ENCODE measurements at places on chromosomes 2 and 18. TPM values are rescaled to one million over a fixed set of nuclear protein-coding genes. Genes with fewer than 3 reads are reported as not detected.
A peak's percentile ranks its signal among the peaks of the same experiment; 100 is the strongest.

DNA sequence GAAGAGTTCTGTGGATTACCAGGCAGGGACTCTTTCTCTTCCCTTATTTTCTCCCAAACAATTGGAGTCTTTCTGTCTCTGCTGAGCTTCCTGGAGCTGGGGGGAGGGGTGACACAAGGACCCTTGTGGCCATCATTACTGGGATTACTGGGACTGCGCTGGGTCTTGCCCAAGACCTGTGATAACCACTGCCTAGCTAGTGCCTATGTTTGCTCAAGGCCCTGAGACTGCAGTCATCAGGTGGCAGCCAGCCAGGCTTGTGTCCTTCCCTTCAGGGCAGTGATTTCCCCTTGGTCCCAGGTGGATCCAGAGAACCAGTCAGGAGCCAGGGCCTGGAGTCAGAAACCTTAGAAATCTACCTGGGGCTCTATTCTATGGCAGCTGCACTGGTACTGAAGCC is 355.6 kb downstream of the PARD3B start:
- H3K4me3 ChIP-seq = no peak overlapping the region
- no peaks in the 10 kb centered on the region for H3K27me3 ChIP-seq
- DNase-seq = no peak
- no peaks in the 10 kb centered on the region for H3K36me3 ChIP-seq
- no peak overlapping the region for H3K27ac ChIP-seq

DNA sequence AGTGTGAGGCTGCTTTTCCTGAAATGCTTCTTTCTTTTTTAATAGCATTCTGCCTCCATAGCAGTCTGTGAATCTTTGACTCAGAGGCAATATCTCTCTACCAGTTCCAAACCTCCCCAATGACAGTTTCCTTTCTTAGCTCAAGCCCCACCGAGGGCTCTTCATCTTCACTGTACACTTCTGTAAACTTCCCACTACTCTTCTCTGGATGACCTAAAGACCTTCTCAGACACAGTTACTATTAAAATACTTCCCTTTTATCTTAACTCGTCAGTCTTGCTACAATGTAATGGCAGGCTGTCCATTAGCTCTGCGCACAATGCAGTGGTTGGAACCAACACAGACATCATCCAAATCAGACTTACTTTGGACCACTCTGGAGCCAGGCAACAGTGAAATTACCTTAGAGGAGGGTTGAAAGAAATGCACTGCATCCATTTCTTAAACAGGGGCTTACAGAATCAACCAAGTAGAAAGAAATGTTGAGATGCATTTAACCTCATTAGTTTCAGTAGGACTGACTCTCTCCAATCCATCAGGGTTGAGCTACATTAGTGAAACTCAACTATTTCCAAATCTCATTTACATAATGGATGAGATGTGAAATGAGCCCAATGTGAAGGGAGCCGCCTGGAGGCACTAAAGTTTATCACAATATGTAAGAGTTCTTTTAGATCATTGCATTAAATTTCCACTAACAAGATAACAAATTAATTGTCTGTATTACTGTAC is 343.8 kb downstream of the SETBP1 start:
- H3K4me3 ChIP-seq = no peak overlapping the region
- H3K27me3 ChIP-seq = no peaks in the 10 kb centered on the region
- H3K27ac ChIP-seq = no peak overlapping the region
- no peaks in the 10 kb centered on the region for H3K4me1 ChIP-seq

GRCh38 chr2:4715065-4715464 is 977.1 kb upstream of the SOX11 start:
- no peak overlapping the region for H3K27ac ChIP-seq
- no peaks in the 10 kb centered on the region for H3K27me3 ChIP-seq
- no peak overlapping the region for H3K4me3 ChIP-seq
- H3K4me1 ChIP-seq = no peaks in the 10 kb centered on the region
- no peaks in the 10 kb centered on the region for H3K36me3 ChIP-seq

DNA sequence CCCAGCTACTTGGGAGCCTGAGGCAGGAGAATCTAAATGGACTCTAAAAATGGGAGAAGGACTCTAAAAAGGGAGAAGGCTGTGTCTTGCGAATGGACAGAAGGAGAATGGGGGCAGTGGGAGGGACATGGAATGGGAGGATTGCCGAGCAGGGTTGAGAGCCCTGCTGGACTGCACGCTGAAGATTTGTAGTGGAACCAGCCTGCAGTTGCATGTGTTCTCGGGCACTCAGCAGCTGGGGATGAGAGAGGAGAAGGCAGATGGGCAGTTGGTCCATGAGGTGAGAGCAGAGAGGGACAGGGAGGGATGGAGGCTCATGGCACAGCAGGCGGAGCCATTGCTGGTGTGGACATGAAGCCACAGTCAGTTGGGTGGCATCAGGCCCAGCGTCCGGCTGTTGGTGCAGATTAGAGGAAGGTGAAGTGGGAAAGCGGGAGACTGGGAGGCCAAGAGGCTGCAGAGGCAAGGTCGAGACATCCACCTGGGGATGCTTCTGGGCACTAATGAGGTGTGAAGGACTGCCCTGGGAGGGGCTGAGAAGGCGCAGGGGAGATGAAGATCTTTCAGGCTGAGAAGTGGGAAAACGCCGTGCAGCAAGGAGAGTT is 40.7 kb downstream of the DCDC2C start:
- H3K4me1 ChIP-seq = no peaks in the 10 kb centered on the region
- no peak overlapping the region for H3K4me3 ChIP-seq
- DNase-seq = no peak
- H3K27me3 ChIP-seq = no peaks in the 10 kb centered on the region
- H3K27ac ChIP-seq = no peak overlapping the region

- H3K27me3 ChIP-seq = no peaks in the 10 kb centered on the region
- no peak overlapping the region for H3K27ac ChIP-seq
- H3K36me3 ChIP-seq = no peaks in the 10 kb centered on the region
- H3K4me3 ChIP-seq = no peak overlapping the region
- no peak for DNase-seq
These were observed 75.2 kb downstream of the SEPTIN10 start for GRCh38 chr2:109538546-109538945.

DNA sequence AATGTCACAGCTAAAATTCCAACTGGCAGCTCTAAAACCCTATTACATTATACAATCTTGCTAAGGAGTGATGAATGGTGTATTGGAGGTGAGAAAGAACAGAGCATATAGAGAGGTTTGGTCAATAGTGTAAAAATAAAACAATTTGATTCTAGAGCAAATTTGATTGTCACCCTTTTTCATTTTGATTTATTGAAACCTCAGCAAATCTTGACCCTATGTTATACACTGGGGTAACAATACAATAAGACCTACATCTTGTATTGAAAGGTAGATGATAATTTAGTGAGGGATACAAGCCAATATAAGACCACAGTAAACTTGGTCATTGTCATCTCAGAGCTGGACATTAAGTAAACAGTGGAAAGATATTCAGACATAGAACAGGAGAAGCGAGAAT is 671.9 kb downstream of the IRS1 start:
- peaks cover 33% of the 10 kb centered on the region for H3K4me1 ChIP-seq
- no peak overlapping the region for H3K27ac ChIP-seq
- H3K36me3 ChIP-seq = no peaks in the 10 kb centered on the region
- H3K27me3 ChIP-seq = no peaks in the 10 kb centered on the region
- DNase-seq = no peak
- no peak overlapping the region for H3K4me3 ChIP-seq

- no peaks in the 10 kb centered on the region for H3K27me3 ChIP-seq
- H3K4me1 ChIP-seq = no peaks in the 10 kb centered on the region
- no peak overlapping the region for H3K4me3 ChIP-seq
These were observed 68.5 kb downstream of the FIGN start for GRCh38 chr2:163667064-163667887.

DNA sequence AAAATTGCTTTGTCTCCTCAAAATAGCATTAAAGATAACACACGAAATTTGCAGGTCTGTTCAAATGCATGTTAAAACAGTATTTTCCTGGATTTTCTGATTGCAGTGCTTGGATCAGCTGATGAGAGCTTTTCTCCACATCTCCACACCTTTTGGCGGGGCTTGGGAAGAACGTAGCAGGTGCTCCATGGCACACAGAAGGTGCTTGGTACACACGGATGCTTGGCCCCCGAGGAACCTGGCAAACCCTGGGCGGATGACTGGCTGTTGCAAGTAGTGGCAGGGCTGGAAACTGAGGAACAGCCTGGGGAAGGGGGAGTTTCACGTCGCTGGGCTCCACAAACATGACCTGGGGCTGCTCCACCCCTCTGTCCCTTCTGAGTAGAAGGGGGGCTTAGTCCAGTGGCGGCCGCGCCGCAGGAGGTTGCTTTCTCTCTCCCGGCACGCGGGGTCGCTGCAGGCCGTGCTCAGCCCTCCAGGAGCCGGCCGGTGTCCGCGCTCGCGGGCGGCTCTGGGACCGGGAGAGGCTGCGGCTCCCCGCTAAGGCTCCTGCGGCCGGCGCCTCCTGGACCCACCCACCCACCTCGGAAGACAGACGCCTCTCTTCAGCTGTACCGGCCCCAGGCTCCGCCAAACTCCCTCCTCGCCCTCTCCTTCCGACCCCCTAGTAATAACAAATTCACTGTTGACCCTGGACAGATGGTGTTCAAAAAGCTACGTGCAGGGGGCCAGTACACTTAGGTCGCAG is 69.3 kb downstream of the MARCO start:
- no peak for DNase-seq
- H3K4me1 ChIP-seq = peaks cover 3% of the 10 kb centered on the region
- H3K27me3 ChIP-seq = peaks cover 8% of the 10 kb centered on the region
- no peaks in the 10 kb centered on the region for H3K36me3 ChIP-seq

DNA sequence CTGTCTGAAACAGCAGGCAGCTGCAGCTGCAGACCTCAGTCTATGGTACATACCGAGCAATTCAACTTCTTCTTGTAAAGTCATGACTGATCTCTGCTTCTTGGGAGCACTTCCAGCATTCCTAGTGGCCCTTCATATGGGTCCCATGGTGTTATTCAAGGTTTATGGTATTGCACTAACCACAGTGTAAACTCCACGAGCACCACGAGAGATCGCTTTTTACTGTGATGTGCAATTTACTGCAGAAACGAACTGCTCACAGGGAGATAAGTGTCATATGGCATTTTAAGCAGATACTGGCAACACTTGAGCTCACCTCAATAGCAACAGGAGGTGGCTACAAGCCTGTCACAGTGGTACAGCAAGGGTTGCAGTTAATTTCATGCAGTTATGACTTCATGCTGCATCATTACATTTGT is 38.6 kb upstream of the SH3BP4 start:
- H3K4me3 ChIP-seq = no peak overlapping the region
- H3K4me1 ChIP-seq = no peaks in the 10 kb centered on the region
- no peak for DNase-seq
- no peak overlapping the region for H3K27ac ChIP-seq
- no peaks in the 10 kb centered on the region for H3K36me3 ChIP-seq

DNA sequence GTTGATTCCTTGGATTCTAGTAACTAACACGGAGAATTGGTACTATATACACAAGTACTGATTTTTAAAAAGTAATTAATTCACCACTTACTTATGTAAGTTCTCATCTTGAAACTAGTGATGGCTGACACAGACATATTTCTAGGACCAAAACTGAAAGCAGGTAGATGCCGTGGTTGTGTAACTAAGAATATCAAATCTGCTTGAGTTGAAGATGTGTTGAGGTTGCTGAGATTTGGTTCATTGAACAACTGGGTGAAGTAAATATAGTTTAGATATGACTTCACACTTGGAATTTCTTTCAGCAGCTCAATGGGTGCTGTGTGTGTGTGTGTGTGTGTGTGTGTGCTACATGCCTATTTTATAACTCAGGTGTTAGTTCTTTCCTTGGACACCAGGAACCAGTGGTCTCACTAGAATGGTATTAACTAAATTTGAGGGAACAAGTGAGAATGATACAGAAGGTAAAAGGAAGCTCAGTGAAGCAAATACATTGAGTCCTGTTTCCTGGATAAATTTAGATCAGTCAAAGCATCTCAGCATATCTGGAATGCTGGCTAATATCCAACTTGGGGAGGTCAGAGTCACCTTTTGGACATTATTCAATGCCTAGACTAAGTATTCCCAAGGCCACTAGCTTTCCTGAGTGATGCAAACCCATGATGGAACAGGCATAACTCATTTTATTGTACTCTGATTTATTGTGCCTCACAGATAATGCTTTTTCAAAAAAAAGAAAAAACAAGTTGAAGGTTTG is 110.7 kb upstream of the ZEB2 start:
- H3K36me3 ChIP-seq = no peaks in the 10 kb centered on the region
- H3K27ac ChIP-seq = no peak overlapping the region
- H3K4me3 ChIP-seq = no peak overlapping the region

- no peaks in the 10 kb centered on the region for H3K36me3 ChIP-seq
- H3K27ac ChIP-seq = peak overlapping the region; percentile 16
- no peak overlapping the region for H3K4me3 ChIP-seq
These were observed 11.5 kb upstream of the SNED1 start for GRCh38 chr2:240986787-240987411.

- no peaks in the 10 kb centered on the region for H3K27me3 ChIP-seq
- H3K4me3 ChIP-seq = no peak overlapping the region
- H3K4me1 ChIP-seq = no peaks in the 10 kb centered on the region
- no peak overlapping the region for H3K27ac ChIP-seq
These were observed 250.7 kb downstream of the NAPG start for GRCh38 chr18:10776493-10776892.

DNA sequence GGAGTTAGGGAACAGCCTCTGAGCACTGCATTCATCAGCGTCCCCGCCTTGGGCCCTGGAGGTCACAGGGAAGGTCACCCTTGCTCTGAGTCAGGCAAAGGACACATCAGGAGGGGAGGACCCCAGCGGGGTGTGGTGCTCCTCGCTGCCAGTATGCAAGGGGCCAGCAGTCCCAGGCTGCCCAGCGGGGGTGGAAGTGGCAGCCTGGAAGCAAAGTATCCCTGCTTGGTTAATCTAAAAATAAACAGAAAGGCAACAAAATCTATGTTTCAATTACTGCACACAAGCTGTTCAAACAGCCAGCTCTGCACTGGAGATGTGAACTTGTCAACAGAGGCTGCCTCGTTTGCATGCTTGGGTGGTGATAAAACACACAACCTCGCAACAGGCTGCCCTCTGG is 164.1 kb downstream of the KLHL29 start:
- no peaks in the 10 kb centered on the region for H3K27me3 ChIP-seq
- H3K36me3 ChIP-seq = no peaks in the 10 kb centered on the region
- no peak overlapping the region for H3K27ac ChIP-seq

CD207 gene
- total RNA-seq = not detected

ZNF385B gene
- total RNA-seq = 9.7 TPM

SLC11A1 gene
- 6.3 TPM for total RNA-seq

ACOXL gene
- not detected for total RNA-seq

ALK gene
- not detected for total RNA-seq
